Hematopoietic multipotent progenitor cell (in vitro differentiated cells): ENCODE measurements at places on chromosomes 2 and 18.
A peak's percentile ranks its signal among the peaks of the same experiment; 100 is the strongest.

- DNase-seq = no peak
Measured at GRCh38 chr2:228768818-228769217, 502.3 kb downstream of the PID1 start.

- peak; percentile 54 for DNase-seq
Measured at GRCh38 chr2:28408764-28409599, 16.3 kb downstream of the FOSL2 start.

GRCh38 chr18:58426611-58427010, 202.3 kb downstream of the ALPK2 start:
- no peak for DNase-seq

GRCh38 chr18:22277758-22278157, 108.4 kb downstream of the GATA6 start:
- no peak for DNase-seq

DNA sequence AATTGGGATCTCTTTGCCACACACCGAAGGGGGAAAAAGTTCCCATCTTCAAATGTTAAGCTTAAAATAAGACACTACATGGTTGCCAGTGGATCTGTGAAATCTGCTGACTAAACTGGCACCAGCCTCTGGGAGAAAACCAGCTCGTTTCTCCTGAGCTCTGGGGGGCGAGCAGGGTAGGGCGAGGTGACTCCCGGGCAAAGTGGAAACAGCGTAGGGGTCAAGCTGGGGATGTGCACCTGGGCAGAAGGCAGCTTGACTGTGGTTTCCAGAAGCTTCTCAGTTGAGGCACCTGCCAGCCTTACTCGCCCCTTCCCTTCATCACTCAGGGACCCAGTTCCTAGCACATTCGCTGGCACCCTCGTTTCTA, 62.8 kb downstream of the SFXN5 start:
- DNase-seq = no peak

GRCh38 chr2:159960414-159960813, 102.0 kb downstream of the PLA2R1 start:
- DNase-seq = peak; percentile 71

GRCh38 chr2:104406261-104406726, 447.6 kb upstream of the POU3F3 start:
- DNase-seq = no peak

- DNase-seq = no peak
Measured at GRCh38 chr18:44786688-44787087, 106.0 kb downstream of the SETBP1 start.

DNA sequence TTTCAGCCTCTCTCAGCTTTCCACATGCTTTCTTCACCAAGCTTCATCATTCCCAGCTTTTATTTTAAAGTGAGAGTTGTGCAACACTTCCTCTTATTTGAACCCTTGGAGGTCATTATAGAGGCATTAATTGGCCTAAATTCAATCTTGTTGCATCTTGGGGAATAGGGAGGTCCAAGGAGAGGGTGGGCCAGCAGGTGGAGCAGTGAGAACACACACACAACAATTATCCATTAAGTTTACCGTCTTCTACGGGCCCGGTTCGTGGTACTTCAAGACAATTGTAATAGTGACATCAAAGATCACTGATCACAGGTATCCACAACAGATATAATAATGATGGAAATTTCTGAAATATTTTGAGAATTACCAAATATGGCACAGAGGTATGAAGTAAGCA, 457.2 kb upstream of the SMIM21 start:
- DNase-seq = no peak

DNA sequence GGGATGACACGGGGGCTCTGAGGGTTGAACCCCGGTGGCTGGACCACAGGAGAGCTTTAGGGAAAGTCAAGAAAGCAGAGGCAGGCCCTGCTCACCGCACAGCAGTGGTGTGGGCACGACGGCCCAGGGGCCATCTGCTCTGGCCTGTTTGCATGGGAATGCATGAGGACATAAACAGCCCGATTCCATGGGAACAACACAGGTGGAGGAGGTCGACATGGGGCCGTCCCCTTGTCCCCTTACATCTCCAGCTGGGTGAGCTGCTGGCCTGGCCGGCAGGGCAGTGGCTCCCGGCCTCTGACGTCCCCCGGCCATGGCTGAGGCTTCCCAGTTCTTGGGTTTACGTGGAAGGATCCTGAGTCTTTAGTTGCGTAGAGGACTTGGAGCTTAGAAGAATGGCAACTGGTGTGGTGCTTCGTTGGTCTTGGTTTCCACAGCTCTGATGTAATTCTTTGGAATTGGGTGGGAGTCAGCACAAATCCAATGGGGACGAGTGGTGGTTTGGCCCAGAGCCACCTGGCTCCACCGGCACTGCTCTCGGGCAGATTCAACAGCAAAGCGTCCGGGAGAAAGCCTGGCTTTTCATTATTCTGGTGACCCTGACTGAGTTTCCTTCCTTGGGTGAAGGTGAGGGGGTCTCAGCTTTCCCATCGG, 98.3 kb upstream of the HDAC4 start:
- no peak for DNase-seq

DNA sequence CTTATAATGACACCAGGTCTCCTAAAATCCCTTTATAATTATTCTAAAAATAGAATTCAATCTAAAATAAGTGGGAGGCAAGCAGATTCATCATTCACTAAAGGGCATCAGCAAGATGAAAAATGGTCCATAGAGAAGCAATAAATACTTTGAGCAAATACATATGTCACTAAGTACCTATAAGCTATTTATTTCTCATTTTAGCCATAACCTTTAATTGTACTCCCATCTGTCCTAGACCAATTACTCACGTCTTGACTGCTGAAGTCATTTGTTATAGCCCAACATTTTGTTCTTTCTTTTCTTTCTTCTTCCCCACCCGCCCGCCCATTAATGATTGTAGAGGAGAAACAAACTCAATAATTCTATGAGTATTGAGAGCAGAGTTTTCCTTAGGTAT, 105.7 kb downstream of the MAP2 start:
- no peak for DNase-seq

DNA sequence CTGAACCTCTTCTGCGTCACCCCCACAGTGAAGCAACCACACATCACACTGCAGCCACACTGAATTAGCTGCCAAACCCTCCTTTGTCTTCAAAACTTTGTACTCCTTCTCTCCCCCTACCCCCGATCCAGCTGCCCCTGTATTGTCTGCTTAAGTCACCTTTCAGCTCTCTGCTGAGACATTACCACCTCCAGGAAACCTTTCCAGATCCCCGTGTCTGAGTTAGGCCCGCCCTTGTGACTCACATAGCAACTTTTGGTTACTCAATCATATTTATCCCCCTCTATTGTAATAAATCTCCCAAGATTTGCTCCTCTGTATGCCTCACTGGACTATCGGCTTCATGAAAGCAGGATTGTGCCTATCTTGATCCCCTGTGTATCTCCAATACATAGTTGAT, 82.8 kb upstream of the CDCA7 start:
- DNase-seq = no peak

DNA sequence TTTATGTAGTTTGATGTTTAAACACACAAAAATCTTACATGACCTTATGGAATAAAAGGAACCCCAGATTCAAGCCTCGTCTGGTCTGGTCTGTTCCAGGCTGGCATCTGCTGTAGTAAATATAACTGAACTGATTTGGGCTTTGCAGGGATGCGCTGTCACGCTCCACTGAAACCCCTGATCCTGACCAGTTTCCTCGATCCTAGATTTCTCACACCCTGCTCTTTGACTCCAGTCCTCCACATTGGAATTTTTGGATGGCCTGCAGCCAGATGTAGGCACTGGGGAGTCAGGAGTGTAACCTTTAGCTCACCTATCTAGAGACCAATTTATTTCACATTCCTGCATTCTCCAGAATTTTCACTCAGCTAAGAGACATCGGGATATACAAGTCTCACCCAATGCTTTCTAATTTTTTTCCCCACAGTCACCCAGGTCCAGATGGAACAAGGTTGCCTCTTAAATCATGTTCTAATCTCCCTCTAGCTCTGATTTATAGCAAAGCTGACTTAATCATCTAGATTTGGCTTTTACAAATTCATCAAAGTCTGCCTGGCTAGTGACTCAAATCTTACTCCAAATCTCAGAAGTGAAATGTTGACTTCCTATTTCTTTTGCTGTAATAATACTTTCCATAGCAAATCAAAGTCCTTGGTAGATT, 219.6 kb downstream of the CD226 start:
- DNase-seq = no peak

DNA sequence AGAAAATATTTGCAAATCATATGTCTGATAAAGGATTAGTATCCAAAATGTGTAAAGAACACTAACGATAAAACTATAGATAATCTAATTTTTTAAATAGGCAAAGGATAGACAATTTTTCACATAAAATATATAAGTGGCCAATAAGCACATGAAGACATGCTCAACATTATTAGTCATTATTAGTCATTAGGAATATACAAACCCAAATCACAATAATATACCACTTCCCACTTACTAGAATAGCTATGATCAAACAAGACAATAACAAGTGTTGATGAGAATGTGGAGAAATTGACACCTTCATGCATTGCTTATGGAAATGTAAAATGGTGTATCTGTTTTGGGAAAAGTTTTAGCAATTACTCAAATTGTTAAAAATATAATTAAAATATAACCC, 12.6 kb upstream of the MAP2 start:
- DNase-seq = no peak

DNA sequence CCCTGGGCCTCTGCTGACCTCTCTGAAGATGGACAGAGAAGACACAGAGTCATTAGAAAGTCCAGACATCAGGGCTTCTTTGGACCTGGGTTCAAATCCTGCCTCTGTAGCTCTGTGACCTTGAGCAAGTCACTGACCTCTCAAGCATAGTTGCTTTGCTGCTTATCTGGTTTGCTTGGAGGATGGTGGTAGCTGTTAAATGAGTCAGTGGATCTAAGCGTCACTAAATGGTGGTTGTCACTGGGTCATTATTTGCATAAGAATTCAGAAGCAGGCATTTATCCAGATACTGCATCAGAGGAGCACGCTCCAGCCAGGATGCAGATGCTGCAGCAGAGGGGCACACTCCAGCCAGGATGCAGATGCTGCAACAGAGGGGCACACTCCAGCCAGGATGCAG, 229.2 kb downstream of the GLI2 start:
- no peak for DNase-seq

- DNase-seq = no peak
Measured at GRCh38 chr2:215653344-215654030, 217.6 kb upstream of the FN1 start.

DNA sequence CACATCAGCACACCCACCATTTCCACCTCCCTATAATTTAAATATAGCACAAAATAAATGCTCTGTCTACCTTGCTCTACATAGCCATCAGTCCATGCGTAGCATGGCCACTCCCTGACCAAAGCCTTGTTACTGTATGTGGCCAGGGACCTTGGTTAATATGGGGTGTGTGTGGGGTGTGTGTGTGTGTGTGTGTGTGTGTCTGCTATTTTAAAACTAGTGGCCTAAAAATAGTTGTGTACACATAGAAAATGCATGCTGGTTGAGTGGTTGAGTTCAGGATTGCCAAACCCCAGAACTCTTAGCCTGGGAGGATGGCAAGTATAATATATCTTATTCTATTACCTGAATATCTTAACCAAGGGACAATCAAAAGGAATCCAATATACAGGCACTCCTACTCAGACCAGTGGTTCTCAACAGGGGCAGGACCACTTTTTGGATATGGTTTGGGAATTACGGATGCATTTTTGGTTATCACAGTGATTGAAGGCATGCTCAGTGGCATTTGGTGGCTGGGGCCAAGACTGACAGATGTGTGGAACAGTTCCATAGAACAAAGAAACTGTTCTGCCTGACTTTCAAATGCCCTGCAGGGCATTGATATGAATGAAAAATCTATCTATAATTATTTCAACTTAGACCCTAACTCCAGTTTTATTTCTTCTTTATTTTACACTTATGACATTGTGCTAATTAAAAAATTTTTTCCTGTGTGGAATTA, 72.3 kb upstream of the PSME4 start:
- DNase-seq = no peak

- DNase-seq = no peak
Measured at GRCh38 chr2:24994146-24994724, 22.5 kb upstream of the DNAJC27 start.

- no peak for DNase-seq
Measured at GRCh38 chr2:54209379-54209778, 46.6 kb downstream of the TSPYL6 start.
